Left renal cortex interstitium (tissue), 4 donors: ENCODE measurements at places on chromosomes 6 and 20. TPM values are rescaled to one million over a fixed set of nuclear protein-coding genes. Genes with fewer than 3 reads are reported as not detected.

The FKBP1A gene
- polyA plus RNA-seq: 343 TPM

- no peak for DNase-seq
These were observed 69.4 kb upstream of the PRL start for GRCh38 chr6:22366214-22366613.

The PREX1 gene
- polyA plus RNA-seq: 13.7 TPM

GRCh38 chr20:47191074-47191673 lies 165.3 kb downstream of the ZMYND8 start:
- no peak for DNase-seq

GRCh38 chr6:43248101-43248500 lies 4.8 kb downstream of the TTBK1 start:
- DNase-seq: no peak

GRCh38 chr6:53979468-53980067 lies 131.7 kb upstream of the MLIP start:
- no peak for DNase-seq

The PDYN gene
- 0.22 TPM for polyA plus RNA-seq
